OCI-LY7 (cell line): ENCODE measurements at places on chromosomes 11 and 22. TPM values are rescaled to one million over a fixed set of nuclear protein-coding genes. Genes with fewer than 3 reads are reported as not detected.
A peak's percentile ranks its signal among the peaks of the same experiment; 100 is the strongest.

Gene BATF2
- total RNA-seq: 0.61 and 0.70 TPM in 2 replicates

Gene UBQLN3
- total RNA-seq: not detected in 2 replicates

Gene CWF19L2
- total RNA-seq: 19.6 and 21.4 TPM in 2 replicates

Gene SLCO2B1
- total RNA-seq: not detected in 2 replicates

Gene TPBGL
- total RNA-seq: not detected in 2 replicates

DNA sequence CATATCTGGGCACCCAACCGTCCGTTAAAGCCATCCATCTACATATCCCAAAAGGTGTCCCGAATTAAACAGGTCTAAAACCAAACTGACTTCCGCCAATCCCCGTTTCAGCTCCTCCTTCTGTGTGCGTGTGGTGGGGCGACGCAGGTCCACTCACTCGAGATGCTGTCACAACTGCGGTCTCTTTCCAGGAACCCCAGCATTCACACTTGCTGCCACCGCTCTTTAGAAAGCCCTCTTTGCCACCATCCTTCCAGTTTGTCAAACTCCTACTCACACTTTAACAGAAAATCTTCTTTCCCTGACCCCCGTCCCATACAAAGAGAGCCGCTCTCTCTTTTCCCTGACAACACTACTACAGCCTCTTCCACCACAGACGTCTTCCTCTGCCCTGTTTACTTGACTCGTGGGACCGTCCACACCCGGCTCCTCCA, 467 bp downstream of the ESS2 start:
- DNase-seq: peak; percentile 17

- DNase-seq: no peak
These were observed 4.4 kb downstream of the BCL9L start for GRCh38 chr11:118921121-118921928.

- DNase-seq: no peak
These were observed 31.7 kb upstream of the TMPRSS4 start for GRCh38 chr11:118045191-118045590.

- DNase-seq: no peak
These were observed 60.2 kb downstream of the PDHX start for GRCh38 chr11:34976496-34977088.

DNA sequence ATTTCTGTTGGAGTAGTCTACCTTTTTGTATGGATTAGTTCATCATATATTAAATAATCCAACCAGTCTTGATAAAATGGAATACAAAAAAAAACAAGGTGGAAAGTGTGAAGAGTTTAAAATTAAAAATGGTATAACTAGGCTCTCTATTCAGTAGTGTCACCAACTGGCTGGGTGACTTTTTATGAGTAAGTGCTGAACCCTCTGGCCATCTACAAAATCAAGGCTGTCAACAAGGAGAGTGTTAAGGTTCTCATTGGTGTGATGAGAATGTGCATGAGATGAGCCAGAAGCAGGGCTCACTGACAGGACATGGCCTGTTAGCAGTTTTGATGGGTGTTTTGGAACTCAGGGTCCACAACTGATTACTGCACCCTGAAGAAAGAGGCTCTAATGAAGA, 343.2 kb downstream of the AASDHPPT start:
- no peak for DNase-seq

DNA sequence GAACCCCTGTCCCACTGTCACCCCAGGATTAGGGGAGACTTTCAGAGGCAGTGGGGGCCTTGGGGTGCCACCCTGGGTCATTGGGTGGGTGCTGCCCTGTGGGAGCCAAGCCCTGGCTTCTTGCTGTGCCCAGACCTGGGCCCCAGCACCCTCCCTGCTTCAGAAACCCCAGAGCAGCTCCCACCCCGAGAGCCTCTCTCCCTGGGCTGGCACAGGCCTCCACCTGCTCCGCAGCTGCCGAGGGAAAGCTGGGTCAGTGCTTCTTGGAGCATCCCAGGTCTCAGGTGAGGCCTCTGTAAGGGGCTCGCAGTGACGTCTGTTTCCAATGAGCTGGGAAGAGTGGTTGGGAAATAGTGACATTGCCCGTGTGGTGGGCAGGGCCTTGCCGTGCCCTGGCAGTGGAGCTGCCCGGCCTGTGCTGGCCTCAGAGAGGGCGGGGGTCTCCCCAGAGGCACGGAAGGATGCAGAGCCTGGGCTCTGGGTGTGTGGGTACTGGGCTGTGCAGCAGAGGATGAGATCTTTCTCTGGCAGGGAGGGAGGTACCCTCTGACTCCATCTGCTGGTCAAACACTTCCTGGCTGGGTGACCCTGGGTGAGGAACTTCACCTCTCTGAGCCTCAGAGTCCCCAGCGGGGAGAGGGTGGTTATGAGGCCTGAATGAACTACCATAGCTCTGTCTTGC, 23.0 kb downstream of the C22orf23 start:
- DNase-seq: peak; percentile 49

GRCh38 chr22:47919893-47920292, 1157.4 kb downstream of the TBC1D22A start:
- no peak for DNase-seq

- DNase-seq: no peak
These were observed 94.4 kb downstream of the SLC1A2 start for GRCh38 chr11:35324981-35325380.

DNA sequence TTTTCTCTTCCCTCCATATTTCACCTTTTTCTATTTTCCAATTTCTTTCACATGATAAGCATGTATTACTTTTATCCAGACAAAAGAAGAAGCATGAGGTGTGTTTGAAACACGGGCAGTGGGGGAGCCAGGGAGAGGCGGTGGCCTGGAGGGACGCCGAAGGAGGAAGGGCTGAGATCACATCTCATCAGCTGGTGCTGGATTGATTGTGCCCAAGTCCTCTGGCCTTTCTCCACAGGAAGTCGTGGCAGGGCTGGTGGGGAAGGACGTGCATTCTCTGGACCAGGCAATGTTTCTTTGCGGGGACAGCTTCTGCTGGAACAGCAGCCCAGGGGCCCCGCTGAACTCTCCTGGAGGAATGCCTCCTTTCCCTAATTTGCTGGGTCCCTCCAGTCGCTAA, 82.9 kb downstream of the MIAT start:
- no peak for DNase-seq
